ENCODE measurements at places on chromosomes 2 and 18. TPM values are rescaled to one million over a fixed set of nuclear protein-coding genes. Genes with fewer than 3 reads are reported as not detected.

SCYGR4 gene
- total RNA-seq = not detected

LHCGR gene
- total RNA-seq = not detected

LAMA3 gene
- total RNA-seq = not detected

SP3 gene
- 128 TPM for total RNA-seq

GTF2A1L gene
- not detected for total RNA-seq

FBXO48 gene
- total RNA-seq = 3.2 TPM

MEIS1 gene
- not detected for total RNA-seq

- no peaks in the 10 kb centered on the region for H3K36me3 ChIP-seq
- DNase-seq = no peak
- no peak overlapping the region for H3K4me3 ChIP-seq
- H3K27ac ChIP-seq = no peak overlapping the region
Observed at GRCh38 chr2:109342256-109342850, 213.3 kb downstream of the SH3RF3 start.

DNA sequence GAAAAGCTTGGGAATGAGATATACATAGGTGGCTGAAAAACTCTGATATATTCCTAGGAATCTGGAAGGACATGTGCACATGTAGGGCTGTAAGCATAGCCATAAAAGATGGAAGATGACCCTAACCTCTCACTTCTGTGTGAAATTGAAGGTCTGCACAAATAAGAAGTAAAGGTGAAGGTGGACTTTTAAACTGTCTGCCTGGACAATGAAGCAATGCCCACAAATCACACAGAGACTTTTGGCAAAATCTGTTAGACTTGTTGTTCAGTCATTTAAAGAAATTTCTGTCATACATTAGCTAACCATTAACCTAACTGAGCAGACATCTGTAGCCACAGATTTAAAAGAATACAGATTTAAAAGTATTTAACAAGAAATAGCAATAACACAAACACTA is 65.3 kb upstream of the CCDC178 start:
- no peak for DNase-seq
- no peak overlapping the region for H3K4me3 ChIP-seq
- H3K36me3 ChIP-seq = no peaks in the 10 kb centered on the region
- H3K4me1 ChIP-seq = no peaks in the 10 kb centered on the region

DNA sequence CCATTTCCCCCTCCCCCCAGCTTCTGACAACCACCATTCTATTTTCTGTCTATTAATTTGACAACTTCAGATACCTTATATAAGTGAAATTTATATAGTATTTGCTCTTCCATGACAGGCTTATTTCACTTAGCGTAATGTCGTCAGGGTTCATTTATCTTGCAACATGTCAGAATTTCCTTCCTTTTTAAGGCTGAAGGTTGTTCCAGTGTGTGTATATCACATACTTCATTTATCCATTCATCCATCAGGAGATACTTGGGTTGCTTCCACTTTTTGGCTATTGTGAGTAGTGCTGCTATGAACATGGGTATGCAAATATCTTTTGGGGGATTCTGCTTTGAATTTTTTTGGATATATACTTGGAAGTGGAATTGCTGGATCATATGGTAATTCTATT is 7.4 kb downstream of the BCL2L11 start:
- peaks cover 64% of the 10 kb centered on the region for H3K4me1 ChIP-seq
- H3K27me3 ChIP-seq = no peaks in the 10 kb centered on the region
- peaks cover 70% of the 10 kb centered on the region for H3K36me3 ChIP-seq
- H3K4me3 ChIP-seq = no peak overlapping the region
- H3K27ac ChIP-seq = no peak overlapping the region

DNA sequence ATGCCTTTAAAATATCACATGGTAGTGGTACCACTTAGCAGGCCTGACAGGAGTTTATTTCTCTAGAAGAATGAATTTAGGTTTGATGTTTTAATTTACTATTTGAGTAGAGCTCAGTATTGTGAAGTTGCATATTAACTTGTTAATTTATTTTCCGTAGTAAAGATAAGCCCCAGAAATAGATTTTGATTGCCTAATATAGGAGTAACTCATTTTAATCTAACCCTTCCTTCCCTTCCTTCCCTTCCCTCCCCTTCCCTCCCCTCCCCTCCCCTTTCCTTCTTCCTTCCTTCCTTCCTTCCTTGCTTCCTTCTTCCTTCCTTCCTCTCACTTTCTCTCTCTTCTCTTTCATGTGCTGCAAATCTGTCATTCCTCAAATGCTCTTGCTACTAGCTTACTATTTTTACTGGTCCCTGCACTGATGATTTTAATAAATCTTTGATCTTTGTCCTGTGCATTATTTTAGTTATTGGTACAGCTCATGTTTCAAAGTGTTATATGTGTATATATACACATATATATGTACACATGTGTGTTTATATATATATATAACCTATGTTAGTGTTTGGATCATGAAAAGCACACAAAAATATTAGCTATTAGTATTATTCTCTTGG is 862.6 kb upstream of the CNTNAP5 start:
- H3K4me3 ChIP-seq = no peak overlapping the region
- H3K27me3 ChIP-seq = no peaks in the 10 kb centered on the region
- H3K4me1 ChIP-seq = no peaks in the 10 kb centered on the region
- H3K36me3 ChIP-seq = no peaks in the 10 kb centered on the region
- no peak for DNase-seq

GRCh38 chr2:220930271-220931076 is 641.6 kb downstream of the EPHA4 start:
- H3K4me3 ChIP-seq = no peak overlapping the region
- H3K36me3 ChIP-seq = peaks cover 12% of the 10 kb centered on the region
- no peaks in the 10 kb centered on the region for H3K27me3 ChIP-seq
- no peak overlapping the region for H3K27ac ChIP-seq

DNA sequence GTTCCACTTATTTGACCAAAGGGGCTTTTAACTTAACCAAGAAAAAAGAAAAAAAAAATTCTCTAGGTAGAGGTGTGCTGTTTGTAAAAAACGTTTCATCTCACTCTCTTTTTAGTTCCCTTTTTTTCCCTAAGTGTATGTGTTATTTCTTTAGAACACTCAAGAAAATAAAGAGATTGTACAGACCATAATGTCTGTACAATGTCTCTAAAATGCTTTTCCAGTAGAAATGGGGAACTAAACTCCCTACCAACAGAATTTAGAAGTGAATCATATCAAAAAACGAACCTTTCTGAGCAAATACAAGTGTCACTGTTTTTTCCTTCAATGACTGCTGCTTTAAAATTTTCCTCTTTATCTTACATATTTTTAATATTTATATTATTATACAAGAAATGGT is 72.0 kb downstream of the CDH7 start:
- H3K27me3 ChIP-seq = no peaks in the 10 kb centered on the region
- no peaks in the 10 kb centered on the region for H3K4me1 ChIP-seq
- H3K36me3 ChIP-seq = no peaks in the 10 kb centered on the region
- H3K4me3 ChIP-seq = no peak overlapping the region

DNA sequence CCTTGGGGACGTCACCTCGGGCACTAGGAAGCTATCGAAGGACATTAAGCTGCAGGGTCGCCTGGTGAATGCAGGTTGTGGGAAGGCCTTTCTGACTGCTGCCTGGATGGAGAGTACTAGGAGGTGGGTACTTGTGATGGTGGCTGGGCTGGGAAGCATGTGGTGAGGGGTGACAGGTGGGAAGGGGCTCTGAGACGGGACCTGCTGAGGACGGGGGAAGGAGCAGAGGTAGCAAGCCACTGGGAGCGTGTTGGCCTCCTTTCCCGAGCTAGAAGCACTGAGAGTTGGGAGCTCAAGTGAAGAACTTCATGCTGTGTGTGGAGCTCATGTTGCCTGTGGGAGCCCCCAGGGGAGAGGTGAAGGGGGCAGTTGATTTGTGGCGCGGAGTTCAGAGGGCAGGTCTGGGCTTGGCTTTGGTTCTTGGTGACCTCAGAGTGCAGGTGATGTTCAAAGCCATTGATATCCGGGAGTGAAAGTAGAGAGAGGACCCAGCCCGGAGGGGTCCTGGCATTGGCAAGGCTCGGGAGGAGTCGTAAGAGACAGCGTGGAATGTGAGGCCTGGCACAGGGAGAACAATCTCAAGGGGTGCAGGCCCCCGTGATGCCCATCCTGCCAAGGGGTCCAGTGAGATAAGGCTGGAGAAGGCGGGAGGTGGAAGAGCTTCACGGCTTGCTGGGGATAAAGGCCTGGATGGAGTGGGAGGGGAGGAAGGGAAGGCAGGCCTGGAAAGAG is 13.2 kb downstream of the MROH2A start:
- H3K36me3 ChIP-seq = no peaks in the 10 kb centered on the region
- no peaks in the 10 kb centered on the region for H3K4me1 ChIP-seq
- H3K27me3 ChIP-seq = no peaks in the 10 kb centered on the region
- no peak overlapping the region for H3K27ac ChIP-seq
- H3K4me3 ChIP-seq = no peak overlapping the region

DNA sequence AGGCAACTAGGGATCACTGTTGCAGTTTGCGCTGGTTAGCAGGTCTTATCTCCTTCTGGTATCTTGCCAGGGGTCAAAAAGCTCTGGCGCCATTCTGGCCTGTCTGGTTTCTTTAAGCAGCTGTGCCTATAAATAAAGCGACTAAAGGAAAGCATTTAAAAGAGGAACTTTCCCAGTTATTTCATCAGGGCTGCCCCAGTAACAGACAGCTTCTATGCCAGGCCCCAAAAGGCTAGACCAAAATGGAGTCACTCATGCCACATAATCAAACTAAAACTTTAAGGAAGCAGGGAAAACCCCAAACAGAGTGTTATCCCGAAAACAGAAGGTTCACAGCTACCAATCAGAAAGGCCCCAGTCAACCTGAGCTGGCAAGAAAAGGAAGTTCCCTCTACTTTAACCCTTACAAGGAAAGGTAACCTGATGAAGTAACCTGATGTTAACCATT is 41.2 kb upstream of the HNRNPA3 start:
- H3K36me3 ChIP-seq = no peaks in the 10 kb centered on the region
- H3K27me3 ChIP-seq = no peaks in the 10 kb centered on the region
- H3K27ac ChIP-seq = no peak overlapping the region
- no peak for DNase-seq

- H3K27ac ChIP-seq = no peak overlapping the region
- DNase-seq = no peak
- H3K27me3 ChIP-seq = no peaks in the 10 kb centered on the region
Observed at GRCh38 chr2:1546901-1547300, 133.6 kb downstream of the TPO start.

DNA sequence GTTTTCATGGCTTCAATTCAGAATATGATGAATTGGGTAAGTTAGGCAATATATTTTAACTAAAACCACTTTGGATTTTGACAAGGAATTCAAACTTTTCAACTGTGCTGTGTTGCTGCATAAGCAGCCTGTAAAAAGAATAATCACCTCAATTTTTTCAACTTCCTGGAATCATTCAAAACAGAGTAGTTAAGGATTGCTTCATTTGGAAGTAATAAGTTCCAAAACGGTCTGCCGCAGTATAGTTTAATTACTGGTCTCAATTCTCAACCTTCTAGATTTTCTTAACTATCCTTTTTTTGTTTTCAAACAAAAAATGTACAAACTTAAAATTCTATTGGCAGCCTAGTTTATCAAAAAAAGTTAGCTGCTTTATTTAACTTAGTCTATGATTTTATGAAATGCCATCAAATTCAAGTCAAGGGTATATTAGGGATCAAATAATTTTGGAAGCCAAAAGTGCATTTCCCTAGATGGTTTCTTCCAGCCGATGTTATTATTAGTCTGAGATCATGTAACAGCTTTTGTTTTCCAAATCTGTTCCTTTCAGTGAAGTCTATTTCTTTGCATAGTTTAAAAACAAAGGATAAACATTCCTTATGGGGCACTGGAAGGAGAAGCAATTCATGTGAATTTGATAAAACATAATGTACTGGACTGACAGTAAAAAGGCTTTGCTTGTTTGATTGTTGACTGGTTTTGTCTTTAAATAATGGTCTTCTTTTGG is 76.1 kb upstream of the ETAA1 start:
- no peak overlapping the region for H3K27ac ChIP-seq
- DNase-seq = no peak
- H3K4me1 ChIP-seq = no peaks in the 10 kb centered on the region
- H3K36me3 ChIP-seq = no peaks in the 10 kb centered on the region
- peaks cover 6% of the 10 kb centered on the region for H3K27me3 ChIP-seq

Measured in activated T-cell treated with anti-CD3 and anti-CD28 coated beads, Interleukin-2, amount 50 U/mL, for 72 hours (primary cell).